Stimulated activated CD8-positive, alpha-beta memory T cell treated with anti-CD3 and anti-CD28 coated beads, Interleukin-4, amount 100 ng/mL, for 1 hour (primary cell): ENCODE measurements at places on chromosomes 7 and 10.

DNA sequence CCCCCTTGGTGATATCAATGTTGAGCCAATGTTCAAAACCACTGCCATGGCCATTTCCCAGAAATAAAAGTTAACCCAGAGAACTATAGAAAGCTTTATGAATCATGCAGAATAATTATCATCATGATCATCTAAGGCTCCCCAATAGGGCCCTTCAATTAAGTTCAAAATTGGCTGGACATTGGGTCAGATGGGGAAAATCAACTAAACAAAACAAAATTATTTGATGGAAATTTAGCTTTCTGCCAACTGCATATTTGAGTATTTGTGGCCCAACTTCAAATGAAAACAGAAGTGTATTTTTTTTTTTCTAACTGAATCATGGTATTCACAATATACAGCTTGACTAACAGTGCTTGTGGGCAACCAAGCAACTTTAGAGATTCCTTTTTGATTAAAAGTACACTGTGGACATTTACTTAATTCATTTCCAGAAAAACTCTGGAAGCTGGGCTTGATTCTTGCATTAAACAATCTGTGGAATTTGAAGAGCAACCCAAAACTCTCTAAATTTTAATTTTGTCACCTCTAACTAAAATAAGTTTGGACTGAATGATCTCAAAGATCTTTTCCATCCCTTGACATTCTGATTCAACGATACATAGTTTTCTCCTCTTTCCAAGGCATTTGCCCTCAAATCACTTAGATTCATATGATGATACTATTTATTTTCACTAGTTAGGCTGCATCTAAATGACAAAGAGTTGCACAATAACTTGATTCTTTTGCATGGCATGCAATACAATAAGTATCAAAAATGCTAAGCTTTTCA lies 203.2 kb downstream of the AHR start:
- DNase-seq = no peak

DNA sequence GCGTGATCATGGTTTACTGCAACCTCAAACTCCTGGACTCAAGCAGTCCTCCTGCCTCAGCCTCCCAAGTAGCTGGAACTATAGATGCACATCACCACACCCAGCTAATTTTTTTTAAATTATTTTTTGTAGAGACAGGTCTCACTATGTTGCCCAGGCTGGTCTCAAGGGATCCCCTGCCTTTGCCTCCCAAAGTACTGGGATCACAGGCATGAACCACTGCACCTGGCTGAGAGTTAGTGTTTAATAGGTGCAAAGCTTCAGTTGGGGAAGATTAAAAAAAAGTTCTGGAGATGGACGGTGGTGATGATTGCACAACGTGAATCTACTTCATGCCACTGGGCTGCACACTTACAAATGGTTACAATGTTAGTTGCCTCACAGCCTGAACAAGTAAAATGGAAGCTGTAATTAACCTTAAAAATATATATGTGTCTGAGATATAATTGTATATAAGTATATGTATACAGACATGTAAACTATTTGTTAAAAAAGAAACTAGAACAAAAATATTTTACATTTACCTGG lies 106.4 kb upstream of the ZNF438 start:
- DNase-seq = no peak

DNA sequence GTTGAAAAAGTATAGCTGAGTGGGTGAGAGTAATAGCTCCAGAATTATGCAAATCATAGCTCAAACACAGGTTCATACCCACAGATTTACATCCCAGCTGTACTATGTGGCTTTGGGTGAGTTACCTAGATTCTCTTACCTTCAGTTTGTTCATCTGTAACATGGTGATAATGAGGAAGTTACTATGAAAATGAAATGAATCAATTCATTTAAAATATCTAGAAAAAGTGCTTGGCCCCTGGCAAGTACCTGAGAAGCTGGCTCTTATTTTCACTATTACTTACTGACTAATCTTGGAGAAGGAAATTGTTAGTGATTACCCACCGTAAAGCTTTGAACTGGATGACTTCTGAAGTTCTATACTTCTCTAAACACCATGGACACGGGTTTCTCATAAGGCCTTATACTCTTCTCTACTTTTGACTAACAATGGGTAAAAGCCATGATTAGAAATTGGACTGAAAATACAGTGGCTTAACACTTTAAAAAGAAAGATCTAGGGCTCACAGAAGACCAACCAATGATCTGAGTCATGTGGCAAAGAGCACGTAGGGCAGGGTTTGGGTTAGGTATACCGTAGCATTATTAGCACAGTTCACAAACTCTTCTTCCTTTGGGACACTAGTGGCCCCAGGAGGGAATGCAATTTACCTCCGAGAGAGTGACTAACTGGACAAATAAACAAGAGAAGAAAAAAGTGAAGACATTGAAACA lies 149.2 kb downstream of the PLPP4 start:
- no peak for DNase-seq

DNA sequence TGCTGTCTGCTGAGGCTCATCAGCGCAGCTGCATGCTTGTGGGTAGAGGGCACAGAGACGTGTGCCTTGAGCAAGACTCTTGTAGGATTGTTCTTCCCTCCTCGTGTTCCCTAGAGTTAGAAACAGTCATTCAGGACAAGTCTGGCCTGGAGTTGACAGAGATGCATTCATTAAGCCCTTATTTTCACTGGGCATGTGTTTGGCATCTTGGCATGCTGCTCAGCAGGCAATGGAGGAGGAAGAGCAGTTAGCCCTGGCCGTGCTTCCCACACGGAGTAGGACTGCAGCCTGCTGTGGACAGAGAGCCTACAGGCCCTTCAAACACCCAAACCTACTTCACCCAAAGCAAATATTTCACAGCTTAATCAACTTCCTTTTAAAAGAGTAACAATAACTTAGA lies 73.0 kb upstream of the GJD4 start:
- no peak for DNase-seq

DNA sequence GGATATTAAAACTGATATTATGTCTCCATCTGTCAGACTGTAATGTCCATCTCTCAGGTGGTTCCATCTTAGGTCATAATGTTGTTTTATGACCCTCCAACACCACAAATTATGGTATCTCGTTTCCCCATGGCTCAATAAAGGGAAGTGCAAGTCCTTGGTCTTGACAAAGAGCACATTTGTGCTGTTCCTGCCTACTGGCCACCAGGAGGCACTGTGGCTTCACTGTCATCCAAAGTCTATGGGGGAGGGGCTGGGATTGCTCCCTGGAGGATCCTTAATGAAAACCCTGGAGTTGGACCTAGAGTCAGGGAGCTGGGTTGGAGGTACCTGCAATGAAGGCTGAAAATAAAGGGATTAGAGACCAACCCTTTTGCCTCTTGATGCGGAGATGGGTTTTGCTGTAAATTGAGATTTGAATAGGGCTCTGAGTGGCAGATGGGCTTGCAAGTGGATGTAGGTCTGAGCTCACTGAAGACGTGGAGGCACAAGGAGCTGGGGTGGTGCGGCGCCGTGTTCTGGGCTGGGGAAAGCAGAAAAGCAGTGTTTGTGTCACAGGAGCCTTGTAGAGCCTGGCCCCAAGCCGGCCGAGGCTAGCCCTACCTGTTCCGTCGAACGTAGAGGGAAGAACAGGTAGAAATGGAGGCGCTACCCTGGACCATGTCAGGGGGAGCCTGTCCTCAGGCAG lies 180.5 kb upstream of the PRSS58 start:
- no peak for DNase-seq

DNA sequence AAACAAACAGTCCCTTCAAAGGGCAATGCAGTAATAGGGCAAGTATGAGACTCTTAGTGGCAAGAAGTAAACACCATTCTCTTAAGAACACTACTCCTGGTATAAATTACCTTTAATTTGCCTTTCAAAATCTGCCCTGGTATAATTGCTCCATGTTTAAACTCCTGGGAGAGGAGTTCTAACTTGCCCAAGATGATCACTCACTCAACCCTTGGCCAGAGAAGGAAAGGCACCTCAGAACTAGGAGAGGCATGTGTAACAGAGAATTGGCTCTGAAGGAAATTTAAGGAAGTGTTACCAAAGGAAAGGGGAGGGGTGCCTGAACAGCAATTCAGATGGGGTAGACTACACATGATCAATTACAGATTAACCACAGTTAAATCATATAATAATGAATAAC lies 1173.6 kb upstream of the SORCS1 start:
- DNase-seq = no peak

DNA sequence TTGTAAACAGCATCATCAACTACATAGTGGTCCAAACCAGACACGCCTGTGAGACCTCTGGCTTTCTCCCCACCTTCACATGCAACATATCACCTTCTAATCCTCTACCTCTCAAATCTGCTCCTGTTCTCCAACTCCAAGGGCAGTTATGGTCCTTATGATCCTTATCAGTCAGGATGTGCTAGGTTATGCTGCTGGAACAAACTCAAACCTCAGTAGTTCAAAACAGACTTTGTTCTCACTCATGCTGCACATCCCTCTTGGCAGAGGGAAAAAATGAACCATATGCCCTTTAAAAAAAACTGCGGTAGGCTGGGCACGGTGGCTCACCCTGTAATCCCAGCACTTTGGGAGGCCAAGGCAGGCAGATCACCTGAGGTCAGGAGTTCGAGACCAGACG lies 76.1 kb downstream of the RNF216 start:
- DNase-seq = no peak
